ENCODE measurements at places on chromosomes 3 and 15.

DNA sequence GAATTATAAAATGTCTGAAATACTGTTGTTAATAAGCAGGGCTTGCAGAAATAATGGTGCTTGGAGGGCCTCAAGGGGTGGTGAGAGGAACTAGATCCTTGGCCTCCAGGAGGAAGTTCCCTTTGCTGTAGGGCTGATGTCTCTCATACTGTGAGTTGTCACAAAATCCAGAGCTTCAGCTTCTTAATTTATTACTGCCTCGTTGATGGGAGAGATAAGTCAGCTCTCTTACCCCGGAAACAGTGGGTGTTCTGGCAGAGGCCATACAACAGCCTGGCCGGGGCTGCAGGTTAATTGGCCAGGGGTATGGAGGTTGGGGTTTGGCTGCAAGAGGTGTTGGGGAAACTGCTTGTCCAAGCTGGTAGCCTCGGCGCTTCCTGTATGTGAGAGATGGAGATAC lies 15.5 kb downstream of the MAPKAPK3 start:
- no peak for DNase-seq

DNA sequence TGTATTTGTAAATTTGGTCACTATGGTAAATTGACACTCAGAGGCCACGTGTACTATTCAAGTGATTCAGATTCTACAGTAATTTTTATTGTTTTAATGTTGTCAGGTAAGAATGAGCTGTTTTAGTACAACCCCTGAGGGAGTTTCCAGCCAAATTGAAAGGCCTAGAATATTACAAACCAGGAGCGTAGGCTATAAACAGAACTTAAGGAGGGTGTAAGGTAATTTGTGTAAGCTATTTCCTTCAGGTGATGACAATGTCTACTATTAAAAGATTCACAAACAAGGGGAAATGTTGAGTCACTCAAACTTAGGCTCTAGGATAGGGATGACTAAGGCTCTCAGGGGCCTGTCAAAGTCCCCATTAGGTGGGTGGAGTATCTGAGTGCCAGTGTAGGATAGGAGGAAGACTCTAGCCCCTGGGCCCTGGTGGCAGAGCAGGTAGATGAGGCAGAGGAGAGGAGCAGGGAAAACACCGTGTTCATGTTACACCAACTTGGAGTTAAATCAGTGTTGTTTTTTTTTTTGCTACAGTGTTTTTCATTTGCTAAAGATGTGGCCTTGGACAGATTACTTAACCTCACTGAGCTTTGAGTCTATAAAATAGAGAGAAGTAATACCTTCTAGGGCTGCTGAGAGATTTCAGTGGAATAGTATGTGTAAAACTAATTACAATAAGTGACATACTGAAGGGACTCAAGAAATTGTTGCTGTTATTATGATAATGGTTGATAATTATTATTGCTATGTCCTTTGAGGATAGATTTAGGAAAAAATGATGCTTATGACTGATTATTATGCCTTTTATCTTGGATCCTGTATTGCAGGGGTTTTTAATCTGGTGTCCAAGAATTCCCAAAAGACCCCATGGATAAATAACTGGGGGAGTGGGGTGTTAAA lies 10.3 kb downstream of the TM4SF1 start:
- DNase-seq = peak; percentile 8

DNA sequence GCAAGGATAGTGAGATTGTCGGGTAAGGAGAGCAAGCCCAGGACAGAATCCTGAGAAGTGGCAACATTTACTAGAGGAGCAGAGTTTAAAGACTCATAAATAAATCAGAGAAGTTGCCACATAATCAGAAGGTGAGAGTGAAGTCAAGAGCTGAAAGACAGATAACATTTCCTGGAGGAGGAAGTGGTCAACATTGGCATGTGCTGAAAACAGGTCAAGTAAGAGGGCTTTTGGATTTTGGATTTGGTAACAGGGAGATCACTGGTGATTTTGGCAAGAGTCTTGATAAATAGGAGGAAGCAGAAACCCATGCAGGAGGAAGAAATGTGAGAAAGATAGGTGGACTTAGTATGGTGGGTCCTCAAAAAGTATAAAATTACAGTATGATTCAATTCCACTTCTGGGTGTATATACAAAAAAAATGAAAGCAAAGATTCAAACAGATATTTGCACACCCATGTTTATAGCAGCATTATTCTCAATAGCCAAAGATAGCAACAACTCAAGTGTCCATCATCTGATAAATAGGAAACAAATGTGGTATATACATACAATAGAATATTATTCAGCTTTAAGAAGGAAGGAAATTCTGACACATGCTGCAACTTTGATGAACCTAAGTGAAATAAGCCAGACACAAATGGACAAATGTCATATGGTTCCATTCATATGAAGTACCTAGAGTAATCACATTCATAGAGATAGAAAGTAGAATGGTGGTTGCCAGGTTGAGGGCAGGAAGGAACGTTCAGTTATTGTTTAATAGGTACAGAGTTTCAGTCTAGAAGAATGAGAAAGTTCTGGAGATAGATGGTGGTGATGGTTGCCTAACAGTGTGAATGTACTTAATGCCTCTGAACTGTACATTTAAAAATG lies 27.3 kb upstream of the MBNL1 start:
- DNase-seq = no peak

GRCh38 chr3:80263260-80263659 lies 495.5 kb upstream of the ROBO1 start:
- no peak for DNase-seq

DNA sequence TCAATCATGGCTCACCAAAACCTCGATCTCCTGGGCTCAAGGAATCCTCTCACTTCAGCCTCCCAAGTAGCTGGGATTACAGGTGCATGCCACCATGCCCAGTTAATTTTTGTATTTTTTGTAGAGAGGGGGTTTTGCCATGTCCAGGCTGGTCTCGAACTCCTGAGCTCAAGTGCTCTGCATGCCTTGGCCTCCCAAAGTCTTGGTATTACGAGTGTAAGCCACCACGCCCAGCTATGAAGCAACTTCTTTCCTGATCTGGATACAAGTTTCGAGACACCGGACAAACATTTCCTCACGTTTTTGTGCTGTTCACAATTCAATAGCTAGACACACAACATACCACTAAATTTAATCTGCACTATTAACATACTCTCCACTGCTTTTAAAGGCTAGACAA lies 3.4 kb upstream of the SYNM start:
- DNase-seq = no peak

DNA sequence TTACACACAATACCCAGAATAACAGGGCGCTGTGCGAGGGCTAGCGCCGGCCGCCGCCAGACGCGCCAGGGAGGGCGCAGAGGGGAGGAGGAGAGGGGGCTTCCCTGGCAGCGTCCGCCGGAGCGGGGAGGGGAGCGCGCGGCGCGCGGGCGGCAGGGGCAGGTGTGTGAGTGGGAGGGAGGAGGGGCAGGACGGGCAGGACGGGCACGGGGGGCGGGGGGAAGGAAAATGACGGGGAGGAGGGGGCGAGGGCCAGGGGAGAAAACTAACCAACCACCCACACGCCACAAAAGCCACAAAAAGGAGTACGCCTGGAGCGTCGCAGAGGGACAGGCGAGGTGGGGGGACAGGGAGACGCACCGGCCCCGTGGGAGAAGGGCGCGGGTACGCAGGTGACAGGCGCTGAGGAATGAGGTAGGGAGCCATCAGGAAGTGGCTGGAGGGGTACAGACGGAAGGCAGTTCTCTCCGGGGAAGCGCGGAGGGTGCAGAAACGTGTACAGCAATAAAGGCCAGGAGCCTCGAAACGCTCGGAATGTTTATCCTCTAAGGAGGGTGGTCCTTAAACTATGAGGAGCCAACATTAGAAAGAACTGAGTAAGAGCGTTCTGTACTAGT lies 610 bp upstream of the SATB1 start:
- peak; percentile 76 for DNase-seq

DNA sequence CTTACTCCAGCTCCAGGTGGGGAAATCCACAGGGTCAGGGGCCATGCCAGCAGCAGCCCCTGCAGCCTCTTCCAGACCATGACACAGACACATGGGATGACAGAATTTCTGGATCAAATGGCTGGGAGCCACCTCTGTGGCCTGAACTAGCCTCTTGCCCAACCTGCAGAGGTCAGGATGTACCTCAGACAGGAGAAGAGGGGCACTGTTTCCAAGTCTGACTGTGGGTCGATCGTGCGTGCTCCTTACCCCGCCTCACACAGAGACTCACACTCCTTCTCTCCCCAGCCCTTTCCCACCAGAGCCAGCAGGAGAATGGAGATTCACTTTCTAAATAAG lies 131.9 kb downstream of the FAM43A start:
- DNase-seq = no peak

DNA sequence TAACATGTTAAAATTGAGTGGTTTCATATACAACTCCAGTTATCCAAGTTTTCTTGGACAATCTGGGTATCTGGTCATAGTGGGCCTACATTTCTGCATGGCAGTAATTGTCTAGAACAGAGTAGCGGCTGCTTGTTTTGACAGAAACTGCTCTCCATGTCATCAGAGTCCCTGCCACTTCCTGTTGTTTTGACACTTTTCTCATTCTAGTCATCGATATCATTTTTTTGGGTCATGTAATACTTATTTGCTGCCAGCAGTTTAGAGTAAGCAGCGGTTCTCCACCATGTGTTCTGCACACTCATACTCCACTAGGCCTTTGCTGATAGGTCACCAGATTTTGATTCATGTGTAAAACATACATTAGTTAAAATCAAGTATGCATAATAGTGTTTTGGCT lies 81.5 kb downstream of the SLC25A26 start:
- no peak for DNase-seq

- peak; percentile 64 for DNase-seq
These were observed 12.3 kb upstream of the PCSK6 start for GRCh38 chr15:101501703-101502373.

GRCh38 chr3:51358981-51359380 lies 26.1 kb upstream of the MANF start:
- DNase-seq = no peak

GRCh38 chr15:84819291-84819768 lies 2.2 kb downstream of the ALPK3 start:
- DNase-seq = no peak

DNA sequence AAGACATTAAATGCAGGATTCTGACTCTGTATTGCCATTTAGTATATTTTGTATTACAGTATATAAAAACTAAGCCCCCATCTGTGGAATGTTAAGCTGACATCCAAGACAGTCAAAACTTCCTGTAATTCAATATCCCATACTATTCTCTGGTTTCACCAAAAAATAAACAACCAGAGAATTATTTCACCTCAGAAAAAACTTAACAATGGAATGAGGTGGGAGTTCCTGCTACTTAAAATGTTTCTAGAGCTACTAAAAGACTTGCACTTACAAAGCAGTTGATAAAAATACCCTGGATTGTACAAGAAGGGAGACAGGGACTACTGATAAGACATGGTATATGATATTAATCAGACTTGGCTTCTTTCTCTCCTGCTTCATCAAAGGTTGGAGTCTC lies 8.3 kb downstream of the ARL13B start:
- DNase-seq = no peak

- DNase-seq = no peak
These were observed 3.8 kb downstream of the ATG3 start for GRCh38 chr3:112557976-112558375.

- peak; percentile 8 for DNase-seq
These were observed 51.2 kb downstream of the CFAP20DC start for GRCh38 chr3:58998476-58999117.

- DNase-seq = no peak
These were observed 65.5 kb upstream of the ADAMTSL3 start for GRCh38 chr15:83588441-83588840.

- no peak for DNase-seq
These were observed 1.7 kb downstream of the PLCD1 start for GRCh38 chr3:38027466-38028465.

- DNase-seq = no peak
These were observed 8.5 kb downstream of the GRM2 start for GRCh38 chr3:51715231-51715976.

- no peak for DNase-seq
These were observed 79.6 kb downstream of the MAP2K5 start for GRCh38 chr15:67622110-67622509.

DNA sequence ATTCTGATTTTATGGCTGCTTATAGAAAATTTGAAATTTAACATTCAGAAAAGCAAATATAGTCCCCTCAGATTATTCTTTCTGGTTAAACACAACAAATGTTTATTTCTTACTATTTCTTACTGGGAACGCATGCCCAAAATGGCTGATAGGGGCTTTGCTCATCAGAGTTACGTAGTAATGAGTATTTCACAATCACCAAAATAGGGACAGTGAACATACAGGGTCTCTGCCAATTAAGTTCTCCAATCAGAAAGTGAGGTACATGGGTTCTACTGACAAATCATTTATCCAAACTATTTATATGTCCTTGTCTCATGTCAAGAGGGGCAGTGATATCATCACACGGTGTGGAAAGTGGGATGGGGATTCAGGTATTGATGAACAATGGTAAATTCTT lies 154.5 kb downstream of the BCHE start:
- no peak for DNase-seq

DNA sequence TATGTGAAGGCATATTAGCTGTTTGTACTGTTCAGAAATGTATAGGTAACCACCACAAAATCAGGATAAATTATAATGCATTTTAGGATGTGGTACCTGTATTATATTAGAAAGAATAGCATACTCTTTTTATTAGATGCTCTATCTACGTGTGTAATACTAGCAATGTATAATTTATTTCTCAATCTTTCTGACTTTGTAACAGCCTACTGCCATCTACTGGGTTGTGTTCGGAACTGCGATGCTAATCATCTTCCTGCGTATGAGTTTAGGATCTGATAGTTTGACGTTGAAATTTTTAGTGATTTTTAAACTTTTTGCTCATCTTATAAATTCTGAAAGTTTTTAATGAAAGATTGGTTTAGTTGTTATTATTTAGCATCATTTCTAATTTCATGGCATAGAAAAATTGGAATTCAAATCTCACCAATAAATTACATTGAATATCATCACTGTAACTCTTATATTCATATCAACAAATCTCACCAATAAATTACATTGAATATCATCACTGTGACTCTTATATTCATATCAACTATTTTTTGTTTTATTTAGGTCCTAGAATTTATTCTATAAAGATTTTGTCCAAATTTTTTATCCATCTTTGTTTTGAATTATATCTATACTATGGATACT lies 322.7 kb upstream of the ZNF717 start:
- DNase-seq = no peak

DNA sequence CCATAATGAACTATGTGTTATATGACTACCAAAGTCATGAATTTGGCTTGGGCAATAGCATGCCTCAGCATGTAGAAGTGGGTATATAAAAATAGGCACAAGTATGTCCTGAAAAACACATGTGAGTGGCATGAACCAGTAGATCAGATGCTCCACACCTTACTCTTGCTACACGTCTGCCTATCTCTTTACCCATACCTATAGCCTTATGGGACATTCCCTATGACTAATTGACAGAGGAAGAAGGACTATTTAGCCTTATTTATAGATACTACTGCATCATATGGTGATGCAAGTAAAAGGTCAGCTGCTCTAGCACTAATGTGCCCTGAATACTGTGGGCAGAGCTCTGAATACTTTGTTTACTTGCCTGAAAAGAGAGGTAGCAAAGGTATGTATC lies 81.0 kb upstream of the ZPLD1 start:
- no peak for DNase-seq

Data from activated CD4-positive, alpha-beta T cell treated with anti-CD3 and anti-CD28 coated beads, Interleukin-2, amount 50 U/mL, for 48 hours (primary cell).